Muscle of back (tissue), 13 donors: ENCODE measurements at places on chromosomes 11 and 22.

DNA sequence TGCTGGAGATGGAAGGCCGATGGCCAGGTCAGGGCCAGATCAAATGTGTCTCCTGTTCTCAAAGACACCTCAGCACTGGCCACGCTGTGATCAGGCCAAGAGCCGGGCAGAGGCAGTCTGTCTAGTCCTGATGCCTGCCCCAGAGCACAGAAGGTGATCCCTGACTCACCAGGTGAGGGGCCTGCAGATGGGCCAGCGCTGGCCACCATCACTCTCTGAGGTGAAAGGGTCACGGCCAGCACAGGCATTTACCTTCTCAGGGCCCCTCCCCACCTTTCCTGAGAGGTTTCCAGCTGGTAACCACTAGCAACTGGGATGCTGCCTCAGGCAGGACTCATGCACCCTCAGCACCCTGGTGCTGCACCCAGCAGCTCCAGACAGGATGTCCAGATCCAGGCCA lies 2.9 kb downstream of the SBF1 start:
- no peak for DNase-seq

GRCh38 chr22:50218996-50219727 lies 18.4 kb downstream of the SELENOO start:
- peak; percentile 74 for DNase-seq

DNA sequence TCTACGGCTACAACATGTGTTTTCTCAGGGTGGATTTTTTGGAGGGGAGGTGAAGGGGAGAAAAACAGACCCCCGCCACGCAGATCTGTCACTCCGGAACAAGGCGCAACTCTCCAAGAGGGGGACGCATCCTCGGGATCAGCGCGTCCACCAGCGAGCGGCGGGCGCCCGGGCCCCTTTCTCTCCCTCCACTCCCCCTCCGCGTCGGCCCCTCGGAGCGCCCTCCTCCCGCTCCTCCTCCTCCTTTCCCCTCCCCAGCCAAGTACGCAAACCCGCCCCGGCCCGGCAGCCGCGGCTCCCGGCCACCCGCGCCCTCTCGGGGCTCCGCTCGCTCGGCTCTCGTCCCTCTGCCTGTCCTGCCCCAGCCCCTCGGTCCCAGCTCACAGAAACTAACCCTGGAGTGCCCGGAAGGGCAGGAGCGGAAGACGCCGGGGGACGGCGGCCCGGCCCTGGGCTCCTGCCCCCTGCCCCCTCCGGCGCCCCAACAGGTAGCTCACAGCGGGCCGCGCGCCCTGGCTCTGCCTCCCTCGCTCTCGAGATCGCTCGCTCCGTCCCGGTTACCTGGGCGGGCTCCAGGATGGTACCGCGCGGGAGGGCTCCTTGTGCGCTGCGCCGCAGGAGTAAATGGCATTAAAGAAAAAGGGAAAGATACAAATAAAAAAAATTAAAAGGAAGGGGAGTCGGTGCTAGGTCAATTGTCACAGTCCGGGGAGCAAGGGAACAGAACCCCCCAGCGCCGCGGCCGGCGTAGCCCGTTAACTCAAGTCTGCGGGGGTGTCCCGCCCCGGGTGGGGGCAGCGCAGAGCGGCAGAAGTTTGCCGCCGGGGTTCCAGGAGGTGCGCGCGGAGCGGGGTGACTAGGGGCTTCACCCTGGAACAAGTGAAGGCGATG lies 131.4 kb upstream of the C11orf58 start:
- peak; percentile 49 for DNase-seq

DNA sequence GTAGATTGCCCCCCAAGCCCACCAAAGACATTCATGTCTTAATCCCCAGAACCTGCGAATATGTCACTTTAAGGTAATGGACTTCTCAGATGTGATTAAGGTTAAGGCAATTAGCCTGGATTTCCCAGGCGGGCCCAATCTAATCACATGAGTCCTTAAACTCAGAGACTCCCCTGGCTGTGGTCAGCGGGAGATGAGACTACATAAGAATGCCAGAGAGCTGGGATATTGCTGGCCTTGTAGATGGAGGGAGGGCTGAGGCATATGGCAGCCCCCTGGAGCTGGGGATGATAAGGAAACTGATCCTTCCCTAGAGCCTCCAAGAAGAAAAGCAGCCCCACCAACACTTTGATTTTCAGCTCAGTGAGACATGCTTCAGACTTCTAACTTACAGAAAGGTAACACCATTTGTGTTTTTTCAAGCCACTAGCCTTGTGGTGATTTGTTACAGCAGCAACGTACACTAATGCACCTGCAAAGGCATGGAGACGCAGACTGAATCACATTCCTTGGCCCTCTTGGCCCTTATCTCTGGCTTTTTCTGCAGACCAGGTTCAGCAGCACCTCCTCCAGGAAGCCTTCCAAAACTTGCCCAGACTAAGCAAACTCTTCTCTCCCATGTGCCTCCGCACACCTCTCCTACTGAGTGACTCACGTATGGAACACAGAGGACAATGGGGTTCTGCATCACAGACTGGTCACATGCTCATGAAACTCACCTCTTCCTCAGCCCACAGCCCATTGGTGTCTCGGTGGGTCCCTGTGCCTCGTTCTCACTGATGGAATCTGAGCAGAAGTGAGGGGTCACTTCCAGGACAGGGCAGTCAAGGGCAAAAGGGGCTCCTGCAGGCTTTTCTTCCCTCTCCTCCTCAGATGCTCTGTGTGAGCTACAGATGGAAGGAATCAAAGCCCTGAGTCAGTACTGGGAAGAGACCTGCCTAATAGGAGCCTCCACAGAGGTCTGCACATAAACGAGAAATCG lies 86.3 kb upstream of the HMGXB4 start:
- DNase-seq: no peak

DNA sequence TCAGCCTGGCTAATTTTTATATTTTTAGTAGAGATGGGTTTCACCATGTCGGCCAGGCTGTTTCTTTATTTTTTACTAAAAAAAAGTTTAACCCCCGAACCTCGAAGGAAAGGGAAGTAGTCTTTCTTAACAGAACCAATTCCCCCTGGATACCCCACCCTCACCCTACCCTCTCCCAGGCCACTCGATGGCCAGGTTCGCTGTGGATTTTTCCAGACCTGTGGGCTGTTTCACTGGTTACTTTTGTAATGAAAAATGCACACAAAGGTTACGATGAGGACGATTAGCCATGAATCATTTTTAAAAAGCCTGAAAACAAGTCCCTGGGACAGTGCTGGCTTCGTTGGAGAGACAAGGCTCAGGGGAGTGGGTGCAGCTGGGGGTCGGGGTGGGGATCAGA lies 2.5 kb downstream of the TSPO start:
- no peak for DNase-seq

DNA sequence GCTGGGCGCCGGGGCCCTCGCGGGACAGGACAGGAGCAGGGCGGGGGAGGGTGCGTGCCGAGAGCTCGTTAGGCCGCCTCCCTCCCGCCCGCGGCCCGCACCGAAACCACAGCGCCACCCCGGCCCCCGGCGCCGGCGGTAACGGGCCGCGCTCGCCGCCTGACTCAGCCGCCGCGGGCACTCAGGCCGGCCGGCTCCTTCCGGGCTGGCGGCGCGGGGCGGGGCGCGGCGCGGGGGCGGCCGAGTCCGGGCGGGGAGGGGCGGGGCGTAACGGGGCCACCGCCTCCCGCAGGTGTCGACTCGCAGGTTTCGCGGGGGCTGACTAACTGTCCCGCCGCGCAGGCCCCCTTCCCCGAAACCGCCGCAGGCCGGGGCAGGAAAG lies at the start of gene AP5B1:
Gene AP5B1 (minus strand): TSS at position 207 of the 382 bp plus-strand sequence. CDS start 385 bp downstream, outside the sequence.
- peak; percentile 68 for DNase-seq

DNA sequence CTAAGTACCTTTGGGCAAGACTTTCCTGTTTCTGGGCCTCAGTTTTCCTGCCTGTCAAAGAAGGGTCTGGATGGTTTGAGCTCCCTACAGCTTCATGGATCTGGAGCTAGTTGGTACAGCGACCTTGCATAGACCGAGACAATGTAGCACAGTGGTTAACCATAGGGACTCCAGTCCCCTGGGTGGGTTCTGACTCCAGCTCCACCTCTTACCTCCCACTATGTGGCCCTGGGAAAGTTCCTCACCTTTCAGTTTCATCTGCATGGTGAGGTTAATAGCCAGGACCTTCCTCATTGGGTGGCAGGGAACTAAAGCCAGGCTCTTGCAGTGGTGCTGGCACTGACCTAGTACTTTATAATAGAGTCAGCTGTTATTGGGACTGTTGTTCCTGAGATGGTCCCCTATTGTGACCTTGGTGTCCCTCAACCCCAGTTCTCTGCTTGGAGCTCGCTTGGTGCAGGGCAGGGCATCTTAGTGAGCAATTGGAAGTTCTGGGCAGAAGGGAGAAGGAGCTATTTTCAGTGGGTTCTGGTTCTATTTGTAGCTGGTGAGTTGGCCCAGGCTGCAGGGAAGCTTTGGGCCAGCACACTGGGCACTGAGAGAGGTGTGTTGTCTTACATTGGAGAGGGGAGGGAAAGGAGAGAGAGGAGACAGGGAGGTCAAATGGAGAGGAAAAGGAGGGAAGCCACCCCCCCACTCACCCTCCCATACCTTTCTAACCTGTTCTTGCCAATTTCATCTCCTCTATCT lies 10.7 kb upstream of the MTMR3 start:
- no peak for DNase-seq

DNA sequence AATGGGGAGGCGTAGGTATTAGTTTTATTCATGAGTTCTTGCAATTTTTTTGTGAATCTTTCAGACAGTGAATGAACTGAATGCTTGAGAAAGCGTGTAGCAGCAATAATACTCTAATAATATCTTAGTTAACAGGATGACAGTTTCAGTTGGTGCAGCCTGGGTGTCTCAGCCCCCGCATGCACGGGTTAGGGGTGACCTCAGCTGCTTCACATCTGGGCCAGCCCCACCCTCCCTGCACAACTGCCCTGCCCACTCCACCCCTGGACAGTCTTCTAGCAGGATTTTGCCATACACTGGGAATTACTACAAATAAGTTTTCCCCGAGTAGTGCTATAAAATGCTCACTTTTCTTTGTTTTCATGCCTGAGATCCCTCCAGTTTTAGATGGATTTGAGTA lies 83.2 kb downstream of the ST3GAL4 start:
- DNase-seq: no peak

DNA sequence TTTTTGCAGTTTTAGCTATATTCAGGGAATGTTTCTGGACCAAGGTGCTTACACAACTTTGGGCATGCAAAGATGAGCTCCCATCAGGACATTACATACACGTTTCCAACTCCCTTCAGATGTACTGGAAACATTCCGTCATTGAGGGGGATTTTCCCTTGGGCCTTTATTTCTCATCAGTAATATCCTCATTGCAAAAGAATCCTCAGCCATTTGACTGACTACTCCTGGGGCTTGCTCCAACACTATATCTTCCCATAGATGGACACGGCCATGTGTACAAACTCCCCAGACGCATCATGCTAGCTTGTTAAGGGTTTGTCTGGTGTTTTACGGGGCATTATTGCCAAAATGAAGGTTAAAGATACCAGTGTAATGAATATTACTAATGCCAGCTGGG lies 59.3 kb upstream of the NUP160 start:
- DNase-seq: no peak

DNA sequence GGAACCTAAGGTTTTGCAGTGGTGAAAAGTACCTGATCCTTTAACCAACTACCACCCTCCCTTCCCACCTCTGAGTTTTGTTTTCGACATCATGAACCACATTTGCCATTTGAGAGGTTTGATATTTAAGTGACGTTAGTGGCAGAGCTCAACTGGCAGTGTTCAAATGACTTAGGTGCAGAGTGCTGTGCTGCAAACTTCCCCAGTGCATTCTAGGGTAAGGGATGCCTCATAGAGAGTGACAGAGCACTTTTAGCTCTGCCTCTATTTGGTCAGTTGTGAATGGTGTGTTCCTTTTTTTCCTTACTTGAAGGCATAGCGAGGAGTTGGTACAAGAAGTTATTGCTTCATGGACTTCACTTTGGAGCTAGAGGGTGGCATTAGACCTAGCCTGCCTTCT lies 9.4 kb downstream of the BMAL1 start:
- DNase-seq: no peak
